ENCODE measurements at places on chromosomes 13 and 19. TPM values are rescaled to one million over a fixed set of nuclear protein-coding genes. Genes with fewer than 3 reads are reported as not detected.

The OR4F17 gene
- not detected for total RNA-seq

The CLEC17A gene
- total RNA-seq = not detected

The PSG7 gene
- total RNA-seq = not detected

The SYCN gene
- not detected for total RNA-seq

The PTH2 gene
- not detected for total RNA-seq

The TMEM238 gene
- total RNA-seq = not detected

The TJP3 gene
- not detected for total RNA-seq

The PSG1 gene
- under 0.01 TPM for total RNA-seq

The ZNF14 gene
- 3.3 TPM for total RNA-seq

The ZNF835 gene
- total RNA-seq = 0.20 TPM

The KLK8 gene
- total RNA-seq = not detected

The C19orf73 gene
- total RNA-seq = 0.37 TPM

The LIM2 gene
- total RNA-seq = not detected

The SBK3 gene
- not detected for total RNA-seq

The ZNF808 gene
- total RNA-seq = 15.2 TPM

The CGB2 gene
- total RNA-seq = not detected

The PLIN5 gene
- not detected for total RNA-seq

The OR10H1 gene
- not detected for total RNA-seq

The TMEM143 gene
- 5.1 TPM for total RNA-seq

The NXNL1 gene
- not detected for total RNA-seq

The SIGLECL1 gene
- total RNA-seq = not detected

The RCBTB1 gene
- 14.0 TPM for total RNA-seq

The CBARP gene
- 2.9 TPM for total RNA-seq

The ZNF121 gene
- total RNA-seq = 66.1 TPM

All from subcutaneous preadipocyte (primary cell).